ENCODE measurements at places on chromosomes 11 and 22.

- DNase-seq: no peak
These were observed 14.0 kb downstream of the RHOG start for GRCh38 chr11:3826721-3827120.

DNA sequence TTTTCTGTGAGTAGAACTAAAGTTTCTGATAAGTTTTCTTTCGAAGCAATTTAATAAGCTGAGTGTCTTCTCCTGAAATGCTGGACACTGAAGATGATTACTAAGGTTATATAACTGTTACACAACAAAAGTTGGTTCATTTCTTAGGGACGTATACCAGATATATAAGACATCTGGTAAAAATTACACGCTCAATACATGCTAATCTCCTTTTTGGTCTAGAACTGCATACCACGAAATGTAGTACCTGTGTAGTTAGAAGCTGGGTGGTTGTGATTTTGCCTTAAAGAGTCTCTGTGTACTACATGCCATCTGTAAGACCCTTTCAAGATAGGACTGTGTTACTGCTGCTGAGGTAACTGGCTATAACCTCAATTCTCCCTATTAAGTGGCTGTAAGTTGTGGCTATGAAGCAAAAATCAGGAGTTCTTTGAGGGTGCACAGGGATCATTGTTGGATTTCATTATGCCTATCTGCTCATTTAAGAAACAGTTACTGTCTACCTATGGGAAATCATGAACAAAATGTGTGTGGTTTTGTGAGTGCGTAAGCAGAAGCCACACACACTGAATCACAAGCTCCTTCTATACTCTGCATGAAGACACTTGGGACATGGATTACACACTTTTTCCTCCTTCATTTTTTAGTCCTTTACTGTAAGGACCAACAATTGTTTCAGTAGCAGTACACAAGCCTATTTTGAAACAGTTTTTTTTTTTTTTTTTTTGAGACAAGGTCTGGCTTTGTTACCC lies 195.9 kb downstream of the SWAP70 start:
- DNase-seq: peak; percentile 26

DNA sequence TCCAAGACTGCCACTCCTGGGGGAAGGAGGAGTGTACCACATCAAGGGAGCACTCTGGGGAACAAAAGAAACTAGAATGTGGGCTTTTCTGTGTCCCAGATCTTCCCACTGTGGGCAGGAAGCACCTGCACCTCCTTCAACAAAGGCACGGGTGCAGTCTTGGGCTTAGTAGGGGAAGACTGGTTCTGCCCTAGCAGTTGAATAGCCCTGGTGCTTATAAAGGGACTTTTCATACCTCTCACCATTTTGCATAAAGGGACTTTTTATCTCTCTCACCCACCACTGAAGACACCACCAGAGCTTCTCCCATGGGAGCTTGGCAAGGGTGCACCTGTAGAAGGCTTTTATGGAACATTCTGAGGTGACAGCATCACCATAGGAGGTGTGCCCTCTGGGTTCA lies 65.8 kb upstream of the MS4A8 start:
- DNase-seq: no peak

DNA sequence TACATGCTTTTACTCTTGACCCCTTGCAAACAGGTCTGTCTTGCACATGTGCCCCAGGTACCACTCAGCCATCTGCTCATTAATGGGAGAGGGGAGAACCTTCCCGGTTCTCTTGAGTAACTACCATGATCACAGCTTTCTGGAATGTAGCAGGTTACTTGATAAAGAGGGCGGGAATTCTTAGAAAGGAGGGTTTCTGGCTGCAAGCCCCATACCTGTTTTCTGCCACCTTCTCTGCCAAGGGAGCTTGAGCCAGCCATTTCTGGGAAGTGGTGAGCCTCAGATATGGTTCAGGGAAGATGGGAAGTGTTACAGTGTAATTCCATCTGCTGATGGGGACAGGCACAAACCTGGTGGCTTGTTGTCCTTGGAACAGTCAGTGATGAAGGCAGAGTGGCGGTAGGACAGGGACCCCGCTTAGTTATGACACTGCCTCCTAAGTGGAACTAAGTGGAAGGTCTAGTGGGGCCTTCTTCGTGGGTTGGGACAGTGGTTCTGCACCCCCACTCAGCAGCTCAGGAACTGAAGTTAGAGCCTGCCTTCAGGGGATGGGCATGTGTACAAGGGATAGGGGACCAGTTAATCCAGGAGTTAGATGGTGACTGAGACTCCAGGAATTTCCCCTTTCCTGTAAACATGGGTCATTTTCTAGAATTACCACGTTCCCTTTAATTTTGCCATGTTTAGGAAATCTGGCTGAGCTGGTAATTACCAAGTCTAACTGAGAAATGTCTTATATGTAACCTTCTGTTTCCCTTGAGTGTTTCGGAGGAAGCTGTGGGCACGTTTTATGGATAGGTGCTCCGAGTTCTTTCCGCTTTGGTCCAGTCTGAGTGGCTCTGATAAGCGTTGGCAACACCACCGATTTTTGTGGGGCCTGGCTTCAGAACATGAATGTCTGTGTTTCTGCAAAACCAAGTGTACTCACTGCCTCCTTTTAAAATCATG lies 35.3 kb downstream of the BCR start:
- DNase-seq: peak; percentile 50

DNA sequence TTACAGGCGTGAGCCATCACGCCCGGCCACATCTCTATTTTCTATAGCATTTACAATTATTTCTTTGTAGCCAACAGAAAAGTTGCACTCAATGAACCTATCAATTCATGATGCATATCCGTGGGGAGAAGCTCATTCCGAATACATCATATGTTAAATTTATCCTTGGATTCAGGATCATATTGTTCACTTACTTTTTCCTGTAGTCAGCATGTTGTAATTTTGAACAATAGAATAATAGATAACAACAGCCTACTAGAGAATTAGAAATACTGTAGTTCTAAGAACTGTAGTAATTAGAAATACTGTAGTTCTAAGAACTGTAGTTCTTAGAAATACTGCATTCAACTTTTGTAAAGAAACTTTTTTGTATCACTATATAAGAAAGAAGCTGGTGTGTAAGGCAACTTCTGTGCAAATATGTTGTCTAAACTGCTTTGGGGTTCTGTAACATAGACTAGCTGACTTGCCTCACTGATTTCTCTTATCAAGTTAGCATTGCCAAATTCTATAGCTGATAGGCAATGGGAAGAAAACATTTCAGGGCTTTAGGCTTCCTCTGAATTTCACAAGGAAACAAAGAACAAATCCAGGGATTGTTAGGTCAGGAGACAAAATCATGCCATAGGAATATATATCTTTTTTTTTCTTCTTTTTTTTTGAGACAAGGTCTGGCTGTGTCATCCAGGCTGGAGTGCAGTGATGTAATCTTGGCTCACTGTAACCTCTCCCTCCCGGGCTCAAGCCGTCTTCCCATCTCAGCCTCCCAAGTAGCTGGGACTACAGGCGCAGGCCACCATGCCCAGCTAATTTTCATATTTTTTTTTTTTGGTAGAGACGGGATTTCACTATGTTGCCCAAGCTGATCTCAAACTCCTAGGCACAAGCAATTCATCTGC lies 91.9 kb downstream of the CSTPP1 start:
- DNase-seq: no peak

GRCh38 chr11:128232588-128232987 lies 354.8 kb downstream of the ETS1 start:
- DNase-seq: peak; percentile 81

GRCh38 chr22:32623943-32624342 lies 149.3 kb downstream of the FBXO7 start:
- no peak for DNase-seq

DNA sequence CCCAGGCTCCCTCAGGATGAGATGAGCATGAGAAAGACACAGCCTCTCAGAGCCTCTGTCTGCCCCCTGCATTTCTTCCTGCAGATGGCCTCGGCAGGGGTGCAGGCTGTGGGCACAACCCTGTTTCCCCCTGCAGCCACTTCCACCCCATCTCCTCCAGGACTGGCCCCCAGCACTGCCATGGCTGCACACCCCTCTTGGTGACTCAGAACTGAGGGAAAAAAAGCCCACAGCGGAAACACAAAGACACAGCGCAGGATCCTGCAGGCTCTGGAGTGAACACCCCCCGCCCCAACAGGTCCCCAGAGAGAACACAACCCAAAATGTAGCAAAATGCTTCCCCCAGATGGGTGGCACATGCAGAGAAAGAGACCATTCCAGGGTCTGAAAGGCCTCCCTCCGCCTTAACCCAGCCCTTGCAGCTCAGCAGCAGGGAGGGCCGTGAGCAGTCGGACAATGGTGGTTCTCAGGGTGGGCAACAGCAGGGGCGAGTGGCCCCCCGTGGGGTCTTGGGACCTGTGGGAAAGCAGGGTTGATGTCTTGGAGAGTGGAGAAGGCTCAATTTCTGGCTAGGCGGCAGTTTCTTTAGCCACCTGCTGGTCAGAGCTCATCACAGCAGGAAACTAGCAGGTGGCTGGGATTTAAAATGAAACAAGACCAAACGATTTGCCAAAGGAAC lies 8.0 kb downstream of the TUBGCP6 start:
- no peak for DNase-seq

- no peak for DNase-seq
These were observed 16.7 kb upstream of the MYH9 start for GRCh38 chr22:36404446-36404845.

DNA sequence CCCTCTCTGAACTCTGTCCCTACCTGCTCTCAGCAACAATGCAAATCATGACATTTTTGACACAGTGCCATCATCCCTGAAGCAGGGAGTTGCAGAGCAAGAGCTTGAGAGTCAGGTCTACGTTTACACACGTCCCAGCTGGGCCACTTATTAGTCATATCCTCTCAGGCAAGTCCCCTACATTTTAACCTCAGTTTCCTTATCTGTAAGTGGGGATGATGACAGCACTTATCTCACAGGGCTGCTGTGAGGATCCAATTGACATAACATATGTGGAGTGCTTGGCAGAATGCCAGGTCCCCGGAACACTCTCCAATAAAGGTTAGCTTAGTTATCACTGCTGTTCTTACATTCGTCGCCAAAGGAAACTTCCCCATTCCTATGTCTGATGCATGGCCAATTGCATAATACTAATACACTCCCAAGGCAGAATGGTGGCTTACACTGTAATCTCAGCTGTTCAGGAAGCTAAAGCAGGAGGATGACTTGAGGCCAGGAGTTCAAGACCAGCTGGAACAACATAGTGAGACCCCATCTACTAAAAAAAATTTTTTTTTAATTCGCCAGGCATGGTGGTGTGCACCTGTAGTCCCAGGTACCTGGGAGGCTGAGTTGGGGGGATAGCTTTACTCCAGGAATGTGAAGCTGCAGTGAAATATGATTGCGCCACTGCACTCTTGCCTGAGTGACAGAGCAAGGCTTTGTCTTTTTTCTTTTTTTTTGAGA lies 16.6 kb downstream of the ASCC2 start:
- DNase-seq: peak; percentile 79

- DNase-seq: no peak
These were observed 37.7 kb downstream of the CHRDL2 start for GRCh38 chr11:74693531-74693930.

DNA sequence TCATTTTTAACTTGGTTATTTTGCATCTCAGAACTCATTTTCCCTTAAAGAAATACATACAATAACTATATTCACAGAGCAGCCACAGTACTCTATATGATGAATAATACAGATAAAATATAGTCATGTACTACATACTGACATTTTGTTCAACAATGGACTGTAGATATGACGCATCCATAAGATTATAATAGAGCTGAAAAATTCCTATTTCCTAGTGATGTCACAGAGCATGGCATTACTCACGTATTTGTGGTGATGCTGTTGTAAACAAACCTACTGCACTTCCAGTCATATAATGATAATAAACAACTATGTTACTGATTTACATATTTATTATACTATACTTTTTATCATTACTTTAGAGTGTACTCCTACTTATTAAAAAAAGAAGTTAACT lies 38.7 kb downstream of the NARS2 start:
- no peak for DNase-seq

GRCh38 chr22:42300259-42301076 lies 30.0 kb upstream of the TCF20 start:
- DNase-seq: peak; percentile 68

DNA sequence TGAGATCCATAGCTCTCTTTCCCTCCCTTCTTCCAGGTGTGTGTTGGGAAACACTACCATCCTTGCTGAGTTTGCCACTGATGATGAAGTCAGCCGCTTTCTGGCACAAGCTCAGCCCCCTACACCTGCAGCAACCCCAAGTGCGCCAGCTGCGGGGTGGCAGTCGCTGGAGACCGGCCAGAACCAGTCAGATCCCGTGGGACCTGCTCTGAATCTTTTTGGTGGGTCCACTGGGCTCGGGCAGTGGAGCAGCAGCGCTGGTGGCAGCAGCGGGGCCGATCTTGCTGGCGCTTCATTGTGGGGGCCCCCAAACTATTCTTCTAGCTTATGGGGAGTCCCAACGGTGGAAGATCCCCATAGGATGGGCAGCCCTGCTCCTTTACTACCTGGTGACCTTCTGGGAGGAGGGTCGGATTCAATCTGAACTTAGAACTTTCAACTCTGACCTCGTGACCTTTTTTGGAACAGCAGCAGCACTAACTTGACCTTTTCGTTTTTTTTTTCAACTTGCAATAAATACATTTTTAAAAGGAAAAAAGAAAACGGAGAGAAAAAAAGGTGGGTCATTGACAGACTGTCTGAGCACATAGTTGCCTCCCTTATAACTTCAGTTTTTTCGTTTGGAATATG lies 23.4 kb upstream of the ADSL start:
- DNase-seq: no peak

DNA sequence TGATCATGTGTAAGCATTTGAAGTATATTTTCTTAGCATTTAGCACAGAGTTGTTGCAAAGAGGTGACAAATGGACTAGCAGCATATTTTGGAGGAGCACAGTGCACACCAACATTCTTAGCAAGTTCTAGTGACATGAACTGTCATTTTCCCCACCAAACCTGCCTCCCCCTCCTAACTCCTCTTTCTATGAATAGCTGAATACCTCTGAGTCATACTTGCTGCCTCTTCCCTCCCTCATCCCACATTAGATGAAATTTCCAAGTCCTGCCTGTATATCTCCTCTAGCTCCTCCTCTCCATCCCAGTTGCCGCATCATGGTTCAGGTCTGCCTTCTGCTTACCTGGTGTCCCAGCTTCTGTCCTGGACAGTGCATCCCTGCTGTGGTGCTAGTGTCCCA lies 7.2 kb downstream of the OSBP2 start:
- DNase-seq: no peak

DNA sequence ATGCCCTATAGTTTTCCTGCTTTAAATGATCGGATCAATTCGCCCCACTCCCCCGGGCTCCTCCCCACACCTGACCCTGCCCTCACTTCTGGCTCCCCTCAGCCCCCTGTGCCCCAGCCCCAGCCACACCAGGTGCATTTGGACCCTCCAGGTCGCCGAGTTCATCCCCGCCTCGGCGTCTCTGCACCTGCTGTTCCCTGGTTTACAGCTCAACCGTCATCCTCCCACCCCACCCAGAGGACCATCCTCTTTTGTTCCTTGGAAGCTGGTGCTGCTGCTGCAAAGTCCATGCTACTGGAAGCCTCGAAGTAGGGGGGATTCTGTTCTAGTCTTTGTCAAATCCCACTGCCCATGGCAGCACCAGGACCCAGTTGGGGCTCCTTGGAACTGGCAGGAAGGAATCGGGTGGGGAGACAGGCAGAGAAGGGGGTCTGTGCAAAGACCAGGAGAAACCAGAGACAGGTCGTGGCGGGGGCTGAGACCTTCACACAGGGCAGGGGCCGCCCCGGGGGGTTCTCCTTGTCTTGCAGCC lies 4.5 kb upstream of the MUC5B start:
- no peak for DNase-seq

- peak; percentile 71 for DNase-seq
These were observed 583 bp downstream of the APLP2 start for GRCh38 chr11:130070109-130070845.
